Midbrain (tissue), 1 donor: ENCODE measurements at places on chromosomes 3 and 15.

DNA sequence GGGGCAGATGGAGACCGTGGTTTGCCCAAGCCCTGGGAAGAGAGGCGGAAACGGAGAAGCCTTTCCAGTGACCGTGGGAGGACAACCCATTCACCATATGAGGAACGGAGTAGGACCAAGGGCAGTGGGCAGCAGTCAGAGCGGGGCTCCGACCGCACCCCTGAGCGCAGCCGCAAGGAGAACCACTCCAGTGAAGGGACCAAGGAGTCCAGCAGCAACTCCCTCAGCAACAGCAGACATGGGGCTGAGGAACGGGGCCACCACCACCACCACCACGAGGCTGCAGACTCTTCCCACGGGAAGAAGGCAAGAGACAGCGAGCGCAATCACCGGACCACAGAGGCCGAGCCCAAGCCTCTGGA, 2.0 kb downstream of the RBM15B start:
- no peak for DNase-seq

DNA sequence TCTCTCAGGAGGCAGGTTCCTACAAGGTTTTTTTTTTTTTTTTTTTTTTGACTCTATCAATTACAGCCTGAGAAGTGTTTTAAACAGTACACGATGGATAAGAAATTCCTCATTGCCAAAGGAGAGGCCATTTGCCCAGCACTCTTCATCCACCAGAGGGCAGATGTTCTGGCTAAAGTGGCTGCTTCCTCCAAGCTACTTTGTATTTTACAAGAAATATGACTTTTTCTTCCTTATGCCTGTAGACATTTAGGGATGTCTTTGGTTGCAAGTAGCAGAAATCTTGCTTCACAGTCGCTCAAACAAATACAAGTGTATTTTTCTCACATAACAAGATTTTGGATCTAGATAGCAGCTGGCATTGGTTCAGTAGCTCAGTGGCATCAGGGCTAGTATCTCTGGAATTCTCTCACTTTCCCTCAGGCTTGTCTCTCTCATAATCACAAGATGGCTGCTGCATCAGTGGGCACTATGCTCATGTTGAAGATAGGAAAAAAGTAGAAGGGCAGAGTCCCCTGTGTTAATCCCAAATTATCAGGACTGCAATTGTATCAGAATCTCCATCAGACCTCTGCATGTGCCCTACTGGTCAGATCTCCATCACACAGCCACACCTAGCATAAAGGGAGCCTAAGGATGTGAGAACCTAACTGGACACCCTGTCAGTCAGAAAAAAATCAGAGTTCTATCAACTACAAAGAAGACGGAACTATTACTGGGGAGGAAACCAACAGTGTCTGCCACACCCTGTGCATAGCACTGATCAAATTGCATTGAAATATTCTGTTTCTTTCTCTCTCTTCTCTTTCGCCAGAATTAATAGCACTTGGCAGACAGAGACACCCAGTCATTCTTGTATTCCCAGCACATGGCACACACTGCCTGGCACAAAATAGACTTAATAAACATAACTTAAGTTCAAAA, 138.9 kb upstream of the COL8A1 start:
- peak; percentile 24 for DNase-seq

GRCh38 chr3:105938101-105938500, 69.3 kb upstream of the CBLB start:
- no peak for DNase-seq

- no peak for DNase-seq
Observed at GRCh38 chr3:117263270-117263669, 553.7 kb downstream of the TUSC7 start.

DNA sequence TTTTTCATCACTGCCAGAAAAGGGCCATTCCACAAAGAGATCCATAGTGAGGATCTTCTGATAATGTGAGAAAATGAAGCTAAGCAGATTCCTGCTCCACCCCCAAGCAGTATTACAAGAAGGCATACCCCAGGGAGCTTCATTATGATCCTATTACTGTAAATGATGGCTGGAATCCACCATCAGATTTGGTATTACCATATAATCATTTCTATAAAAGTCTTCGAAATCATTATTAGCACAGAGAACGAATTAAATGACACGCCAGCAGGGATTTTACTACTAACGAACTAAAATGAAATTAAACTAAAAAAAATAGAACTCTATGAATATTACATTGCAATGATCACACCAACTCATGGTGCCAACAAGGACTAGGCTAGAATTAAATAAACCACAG, 24.4 kb downstream of the TRIM42 start:
- no peak for DNase-seq

- DNase-seq, result no peak
Observed at GRCh38 chr3:144312702-144313101, 341.1 kb downstream of the DIPK2A start.

DNA sequence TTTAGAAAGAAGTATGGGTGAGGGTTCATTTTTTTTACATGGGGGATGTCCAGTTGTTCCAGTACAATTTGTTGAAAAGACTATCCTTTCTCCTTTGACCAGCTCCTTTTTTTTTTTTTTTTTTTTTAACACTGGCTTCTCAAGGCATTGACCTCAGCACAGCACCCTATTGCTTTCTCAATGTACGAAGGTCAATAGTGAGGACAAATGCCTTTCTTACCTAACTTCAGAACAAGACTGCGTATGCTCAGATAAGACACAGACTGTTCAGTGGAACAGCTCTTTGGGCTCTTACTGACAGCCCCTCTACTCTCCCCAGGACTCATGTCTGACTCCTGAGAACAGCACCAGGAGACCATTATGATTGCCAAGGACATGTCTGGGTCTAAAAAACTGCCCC, 10.4 kb upstream of the CILP start:
- no peak for DNase-seq

- DNase-seq, result no peak
Observed at GRCh38 chr3:24765399-24765798, 270.7 kb upstream of the THRB start.

DNA sequence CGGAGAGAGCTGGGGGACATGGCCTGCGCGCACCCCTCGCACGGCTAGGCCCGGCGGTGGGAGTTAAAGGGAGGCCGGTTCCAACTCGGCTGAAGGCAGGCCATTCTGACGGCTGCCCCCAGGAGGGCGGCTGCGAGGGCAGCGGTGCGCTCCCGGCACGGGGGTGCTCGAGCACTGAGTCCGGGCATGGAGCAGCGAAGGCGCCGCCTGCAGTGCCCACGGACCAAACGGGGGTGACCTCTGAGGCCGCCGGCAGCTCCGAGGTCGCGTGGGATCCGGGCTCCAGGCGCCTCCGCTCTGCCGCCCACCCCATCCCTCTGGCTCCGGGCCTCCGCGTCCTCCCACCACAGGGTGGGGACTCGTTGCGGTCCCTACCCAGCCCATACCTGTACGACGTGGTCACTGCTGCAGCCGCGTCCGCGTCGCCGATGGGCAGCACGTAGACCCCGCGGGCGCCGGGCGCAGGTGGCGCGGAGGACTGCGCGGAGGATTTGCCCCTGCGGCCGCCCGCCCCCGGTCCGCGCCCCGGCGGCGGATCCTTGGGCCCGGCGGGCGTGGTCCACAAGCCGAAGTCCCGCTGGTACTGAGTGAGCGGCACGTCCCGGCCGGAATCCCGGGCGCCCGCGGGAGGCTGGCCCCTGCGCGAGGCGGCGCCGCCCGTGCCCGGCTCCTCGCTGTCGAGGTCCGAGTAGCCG, 469 bp downstream of the MAP6D1 start:
- peak; percentile 34 for DNase-seq

GRCh38 chr15:74433592-74434262, at the start of gene SEMA7A:
SEMA7A (minus strand) TSS chr15:74433958; CDS start chr15:74433918, 40 bp downstream.
- DNase-seq, result peak; percentile 91
